ENCODE measurements at places on chromosomes 7 and 10.
A peak's percentile ranks its signal among the peaks of the same experiment; 100 is the strongest.

DNA sequence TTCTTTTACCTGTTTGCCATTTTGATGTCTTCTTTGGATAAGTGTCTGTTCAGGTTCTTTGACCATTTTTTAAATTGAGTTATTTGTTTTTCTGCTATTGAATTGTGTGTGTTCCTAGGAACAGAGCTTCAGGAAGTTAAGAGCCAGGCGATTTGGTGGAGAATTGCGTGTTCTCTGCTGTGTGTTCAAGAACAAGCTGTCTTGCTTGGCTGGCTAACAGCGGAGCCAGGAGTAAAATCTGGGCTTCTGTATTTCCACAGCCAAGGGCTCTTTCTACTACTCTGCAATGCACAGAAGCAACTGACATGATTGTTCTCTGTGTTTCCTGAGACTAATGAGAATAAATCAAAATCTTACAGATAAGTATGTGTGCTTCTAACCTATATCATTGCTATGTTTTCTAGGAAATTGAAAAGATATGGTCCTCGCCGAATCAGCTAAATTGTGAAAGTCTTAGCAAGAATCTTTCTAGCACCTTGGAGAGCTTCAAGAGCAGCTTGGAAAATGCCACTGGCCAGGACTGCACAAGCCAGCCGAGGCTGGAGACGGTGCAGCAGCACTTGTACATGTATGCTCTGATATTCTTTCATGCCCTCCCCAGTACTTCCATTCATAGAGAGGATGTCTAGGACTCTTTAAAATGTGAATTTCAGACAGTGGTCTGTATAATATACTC lies 124.2 kb downstream of the ABCA13 start:
- DNase-seq, result no peak

- no peak for DNase-seq
Observed at GRCh38 chr10:69880301-69881081, 78.8 kb downstream of the COL13A1 start.

- no peak for DNase-seq
Observed at GRCh38 chr7:73742753-73743641, 4.4 kb upstream of the ABHD11 start.

DNA sequence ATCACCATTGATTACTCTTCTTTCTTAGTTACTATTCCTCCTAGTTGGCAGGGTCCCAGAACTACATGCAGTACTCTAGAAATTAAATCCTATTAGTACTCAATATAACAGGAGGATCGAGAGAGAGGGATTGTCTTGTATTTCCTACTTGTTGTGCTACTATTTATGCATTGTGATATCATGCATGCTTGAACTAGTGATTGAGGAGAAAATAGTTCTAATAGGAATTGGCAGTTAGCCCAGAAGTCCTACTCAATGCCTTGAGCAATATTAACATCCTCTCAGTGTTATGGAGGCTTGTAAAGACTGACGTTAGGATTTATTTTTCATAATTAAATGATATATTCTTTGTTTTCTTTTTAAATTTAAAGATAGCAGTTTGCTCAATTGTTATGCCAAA lies 67.4 kb downstream of the FOXP2 start:
- no peak for DNase-seq

DNA sequence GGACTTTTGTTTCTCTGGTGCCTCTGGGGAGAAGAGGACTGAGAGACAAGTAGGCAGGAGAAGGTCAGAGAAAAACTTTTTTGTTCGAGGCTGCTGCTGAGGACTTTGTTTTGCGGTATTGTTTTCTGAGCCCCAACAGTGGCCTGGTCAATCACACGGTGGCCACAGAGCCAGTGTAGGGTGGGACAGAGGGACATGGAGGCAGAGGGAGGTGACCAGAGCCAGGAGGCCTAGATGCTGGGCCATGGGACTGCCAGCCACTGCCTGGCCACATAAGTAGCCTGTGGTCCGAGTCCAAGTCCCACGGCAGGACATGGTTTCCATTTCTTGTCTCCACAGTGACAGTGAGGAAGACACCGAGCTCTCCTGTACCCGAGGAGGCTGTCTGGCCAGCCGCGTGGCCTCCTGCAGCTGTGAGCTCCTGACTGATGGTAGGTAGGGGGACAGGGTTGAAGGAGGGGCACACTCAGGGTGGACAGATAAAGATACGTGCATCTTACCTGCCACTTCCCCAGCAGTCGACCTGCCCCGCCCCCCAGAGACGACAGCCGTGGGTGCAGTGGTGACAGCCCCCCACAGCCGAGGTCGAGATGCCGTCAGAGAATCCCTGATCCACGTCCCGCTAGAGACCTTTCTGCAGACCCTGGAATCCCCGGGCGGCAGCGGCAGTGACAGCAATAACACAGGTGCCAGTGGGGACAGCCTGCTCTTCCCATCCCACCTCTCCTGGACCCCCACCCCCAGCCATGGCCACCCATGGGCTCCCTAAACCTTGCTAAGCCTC lies 27.5 kb downstream of the SH2B2 start:
- no peak for DNase-seq

- no peak for DNase-seq
Observed at GRCh38 chr7:158527915-158528502, 59.6 kb downstream of the PTPRN2 start.

- no peak for DNase-seq
Observed at GRCh38 chr7:40655426-40655825, 520.6 kb downstream of the SUGCT start.

GRCh38 chr7:150806863-150807262 lies 6.3 kb downstream of the TMEM176A start:
- no peak for DNase-seq

DNA sequence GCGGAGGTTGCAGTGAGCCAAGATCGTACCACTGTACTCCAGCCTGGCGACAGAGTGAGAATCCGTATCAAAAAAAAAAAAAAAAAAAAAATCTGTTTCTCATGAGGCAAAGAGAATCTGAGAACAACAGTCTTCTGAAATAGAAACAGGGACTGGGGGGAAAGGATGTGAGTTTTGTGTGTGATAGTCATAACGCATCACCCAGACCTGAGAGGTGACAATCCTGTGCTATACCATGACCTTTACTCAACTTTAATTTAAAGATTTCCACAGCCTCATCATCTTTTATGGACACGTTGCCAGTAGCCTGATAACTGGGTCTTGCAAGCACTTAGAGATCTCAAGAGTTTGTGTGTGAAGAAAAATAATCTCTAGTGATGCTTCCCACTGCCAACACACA lies 2.3 kb downstream of the ATXN7L1 start:
- DNase-seq, result no peak

GRCh38 chr10:77533146-77533886 lies 104.3 kb downstream of the KCNMA1 start:
- DNase-seq, result no peak

GRCh38 chr7:127858915-127859189 lies 172.4 kb downstream of the LRRC4 start:
- DNase-seq, result no peak

DNA sequence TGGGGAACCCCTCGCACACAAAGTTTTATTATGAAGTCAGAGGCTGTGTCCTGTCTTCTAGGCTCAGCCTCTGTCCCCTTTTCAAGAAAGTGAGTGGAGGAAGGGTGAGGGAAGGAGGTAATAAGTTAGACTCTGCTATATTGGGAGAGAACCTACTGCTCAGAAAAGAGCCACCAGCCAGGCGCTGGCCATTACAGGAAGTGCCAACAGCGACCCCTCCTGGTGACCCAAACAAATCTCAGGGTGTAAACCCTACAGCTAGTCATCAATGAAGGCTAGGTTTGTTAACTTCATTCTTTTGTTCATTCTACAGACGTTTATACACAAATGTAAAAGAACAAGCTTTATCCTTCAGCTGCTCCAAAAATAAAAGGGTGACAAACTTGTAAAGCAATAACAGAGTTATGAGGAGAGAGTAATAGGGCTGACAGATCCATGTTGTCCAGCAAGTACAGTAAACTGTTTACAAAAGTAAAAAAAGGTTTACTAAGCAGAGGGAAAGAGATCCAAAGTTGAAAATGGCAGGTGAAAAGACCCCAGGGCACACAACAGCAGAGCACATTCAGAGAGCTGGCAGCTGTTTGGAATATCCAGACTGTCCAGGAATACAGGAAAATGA lies 82.7 kb downstream of the FAM204A start:
- DNase-seq, result no peak

- no peak for DNase-seq
Observed at GRCh38 chr10:92052088-92052487, 128.5 kb downstream of the BTAF1 start.

- peak; percentile 33 for DNase-seq
Observed at GRCh38 chr10:70478191-70479164, at the start of gene PALD1. TSS of gene PALD1 (plus strand) at chr10:70478767. CDS start at chr10:70525952, 47,185 bp downstream.

DNA sequence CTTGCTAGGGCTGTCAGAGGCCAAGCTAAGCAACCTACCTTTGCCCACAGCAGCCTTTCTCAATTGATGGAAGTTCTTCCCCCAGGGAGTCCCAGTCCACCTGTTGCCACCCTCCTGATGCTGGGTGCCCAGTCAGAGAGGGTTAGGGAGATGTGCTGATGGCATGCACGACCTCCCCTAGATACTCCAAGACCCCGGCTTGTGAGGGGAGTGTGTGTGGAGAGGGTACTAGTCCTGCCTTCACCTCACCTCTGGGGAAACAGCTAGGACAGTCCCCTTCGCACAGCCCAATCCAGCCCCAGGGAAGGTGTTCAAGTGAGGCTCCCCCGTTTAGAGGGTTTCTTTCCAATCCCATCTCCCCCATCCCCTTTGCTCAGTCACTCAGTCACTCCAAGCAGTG lies 1.3 kb upstream of the UNC5B start:
- no peak for DNase-seq

GRCh38 chr7:149071641-149072437 lies 18.7 kb downstream of the ZNF786 start:
- DNase-seq, result no peak

DNA sequence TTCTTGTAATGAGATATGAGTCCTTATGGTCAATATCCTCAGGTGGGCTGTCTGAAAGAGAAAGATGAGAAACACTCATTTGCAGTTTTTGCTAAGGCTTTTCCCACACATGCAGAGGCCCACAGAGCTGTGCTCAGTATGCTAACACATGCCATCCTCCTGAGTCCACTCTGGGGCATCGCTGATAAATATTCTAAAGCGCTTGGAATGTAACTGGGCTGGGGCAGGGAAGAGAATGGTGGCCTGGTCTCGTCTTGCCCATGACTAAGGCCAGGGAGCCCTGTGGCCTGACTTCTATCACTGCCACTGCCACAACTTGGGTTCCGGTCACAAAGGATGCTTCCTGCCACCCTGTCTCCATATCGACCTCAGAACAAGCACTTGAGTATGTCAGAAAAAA lies 199.7 kb upstream of the FRMD4A start:
- no peak for DNase-seq

DNA sequence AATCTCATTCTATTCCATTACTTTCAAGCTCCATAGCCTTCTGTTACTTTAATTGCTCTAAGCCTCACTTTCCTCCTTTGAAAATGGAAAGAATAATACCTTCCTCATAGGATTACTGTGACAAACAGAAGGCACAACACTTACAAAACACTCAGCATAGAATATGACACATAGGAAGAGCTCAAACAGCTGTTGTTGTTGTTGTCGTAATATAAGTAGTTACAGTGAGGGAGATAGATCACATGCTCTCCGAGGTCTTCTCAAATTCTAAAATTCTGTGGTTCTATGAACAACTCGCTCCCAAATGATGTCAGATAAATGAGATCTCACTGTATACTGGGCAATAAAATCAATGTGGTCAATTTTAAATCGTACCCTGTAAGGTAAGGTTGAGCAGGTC lies 1049.3 kb upstream of the C7orf33 start:
- no peak for DNase-seq

DNA sequence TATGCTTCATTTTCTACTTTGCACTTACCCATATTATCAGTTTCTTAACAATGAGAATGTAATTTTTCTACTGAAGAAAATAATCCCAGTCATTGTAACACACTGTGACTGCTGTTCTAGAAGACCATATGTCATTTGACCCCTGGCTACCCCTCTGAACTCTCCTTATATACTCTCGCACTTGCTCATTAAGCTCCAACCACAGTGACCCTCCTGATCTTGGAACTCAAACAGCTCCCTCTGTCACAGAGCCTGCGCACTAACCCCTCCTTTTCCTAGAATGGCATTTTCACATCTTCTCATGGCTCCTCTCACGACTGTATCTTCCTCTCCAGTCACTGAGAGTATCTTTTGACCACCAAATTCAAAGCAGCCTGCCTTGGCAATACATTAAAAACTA lies 169.7 kb downstream of the CACNA2D1 start:
- DNase-seq, result no peak

GRCh38 chr10:10687751-10688150 lies 329.9 kb upstream of the CELF2 start:
- DNase-seq, result no peak
